SW 1271 (cell line): ENCODE measurements at places on chromosomes 6 and 20.

GRCh38 chr6:52209770-52210169 lies 23.6 kb downstream of the IL17A start:
- no peak for DNase-seq

DNA sequence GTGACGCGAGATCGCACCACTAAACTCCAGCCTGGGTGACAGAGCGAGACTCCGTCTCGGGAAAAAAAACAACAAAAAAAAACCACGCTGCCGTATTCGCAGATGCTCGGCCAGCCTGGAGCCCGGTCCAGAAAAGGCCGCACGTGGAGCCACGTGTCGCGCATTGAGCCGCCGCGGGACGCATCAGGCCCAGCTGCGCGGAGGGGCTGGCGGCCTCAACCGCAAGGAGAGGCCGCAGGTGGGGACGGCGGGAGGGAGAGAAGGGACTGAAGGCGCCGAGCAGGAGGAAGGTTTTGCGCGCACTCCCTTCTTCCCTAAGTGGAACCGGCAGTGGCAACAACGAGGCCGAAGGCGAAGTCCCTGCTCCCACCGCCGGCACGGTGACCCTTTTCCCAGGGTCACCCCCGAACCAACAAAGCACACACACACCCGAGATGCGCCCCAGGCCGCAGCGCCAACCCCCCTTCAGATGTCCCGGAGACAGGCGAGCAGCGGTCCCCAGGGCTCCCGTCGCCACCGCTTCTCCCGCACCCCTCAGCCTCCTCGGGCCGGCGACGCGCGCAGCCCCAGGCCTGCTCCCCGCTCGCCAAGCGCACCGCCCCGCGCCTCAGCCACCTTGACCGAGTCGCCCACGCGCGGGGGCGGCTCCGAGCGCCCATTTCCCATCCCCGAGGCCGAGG lies 681 bp downstream of the SYCP2 start:
- DNase-seq, result no peak

GRCh38 chr6:23561732-23562131 lies 564.3 kb upstream of the NRSN1 start:
- DNase-seq, result no peak

DNA sequence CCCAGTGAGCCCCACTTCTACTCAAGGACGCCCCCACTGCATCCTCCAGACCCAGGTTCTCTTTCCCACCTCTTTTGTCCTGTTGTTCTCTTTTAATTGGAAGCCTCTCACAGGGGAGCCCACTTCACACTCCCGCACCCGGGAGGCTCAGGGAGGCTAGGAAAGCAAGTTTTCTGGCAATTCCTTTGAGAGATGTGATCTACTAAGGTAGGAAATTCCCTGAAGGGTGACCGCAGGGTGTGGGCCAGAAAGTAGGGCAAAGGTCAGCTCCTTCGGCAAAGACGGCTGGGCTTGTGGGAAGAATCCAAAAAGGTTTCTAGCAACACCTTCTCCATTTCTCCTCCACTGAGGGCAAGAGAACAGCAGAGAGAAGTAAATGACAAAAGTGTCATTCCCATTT lies 98.1 kb upstream of the PTPN1 start:
- DNase-seq, result no peak

GRCh38 chr6:117951783-117952182 lies 44.7 kb downstream of the SLC35F1 start:
- DNase-seq, result no peak

GRCh38 chr6:83019741-83020140 lies 45.9 kb downstream of the UBE3D start:
- DNase-seq, result no peak

DNA sequence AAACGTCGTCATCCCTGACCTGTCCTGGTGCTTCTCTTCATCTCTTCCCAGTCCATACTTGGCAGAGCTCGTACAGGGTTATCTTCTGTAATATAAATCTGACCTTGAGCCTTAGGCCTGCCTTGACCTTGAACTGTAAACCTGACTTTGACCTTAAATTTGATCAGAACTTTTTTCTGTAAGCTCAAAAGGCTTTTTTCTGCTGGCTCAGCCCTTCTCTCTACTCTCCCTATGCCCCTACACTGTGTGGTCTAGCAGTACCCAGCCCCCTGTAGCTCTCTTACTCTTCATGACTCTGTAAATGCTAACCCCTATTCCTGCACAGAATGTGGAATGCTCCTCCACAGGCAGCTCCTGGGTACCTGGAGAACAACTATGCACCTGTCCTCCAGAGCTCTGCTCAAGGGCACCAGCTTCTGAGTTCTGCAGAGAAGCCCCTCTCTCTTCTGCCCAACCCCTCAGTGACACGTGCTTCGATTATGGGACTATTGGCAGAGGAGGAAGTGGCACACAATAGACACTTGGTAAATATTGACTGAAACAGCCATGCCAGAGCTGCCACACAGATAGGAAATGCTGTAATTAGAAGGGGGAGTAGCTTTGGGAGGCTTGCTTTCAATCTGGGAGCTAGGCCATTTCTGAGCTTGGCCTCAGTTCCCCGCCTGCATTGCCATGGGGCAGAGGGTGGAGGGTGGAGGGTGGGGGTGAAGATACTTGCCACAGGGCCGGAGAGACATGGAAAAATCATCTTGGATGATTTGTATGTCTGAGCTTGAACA lies 15.4 kb downstream of the SNPH start:
- no peak for DNase-seq

DNA sequence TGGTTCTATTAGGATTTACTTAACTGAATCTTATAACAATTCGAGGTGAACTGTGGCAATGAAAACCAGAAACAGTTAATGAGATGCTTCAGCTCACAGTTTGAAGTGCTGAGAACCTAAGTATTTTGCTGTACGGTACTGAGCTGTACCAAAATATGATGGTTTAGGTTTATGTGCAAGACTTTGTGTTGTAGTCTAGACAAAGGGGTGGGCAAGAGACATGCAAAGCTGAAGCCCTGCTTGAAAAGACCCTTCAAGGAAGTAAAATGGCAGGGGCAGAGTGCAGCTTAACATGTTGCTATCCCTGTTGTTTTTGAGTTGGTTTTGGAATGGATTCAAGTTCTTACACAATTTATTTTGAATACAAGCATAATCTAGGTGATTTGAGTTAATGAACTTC lies 54.0 kb downstream of the RNF182 start:
- no peak for DNase-seq

- no peak for DNase-seq
Observed at GRCh38 chr20:57399587-57400155, 8.5 kb downstream of the RBM38 start.

- DNase-seq, result no peak
Observed at GRCh38 chr20:37711994-37712964, 18.4 kb downstream of the CTNNBL1 start.

DNA sequence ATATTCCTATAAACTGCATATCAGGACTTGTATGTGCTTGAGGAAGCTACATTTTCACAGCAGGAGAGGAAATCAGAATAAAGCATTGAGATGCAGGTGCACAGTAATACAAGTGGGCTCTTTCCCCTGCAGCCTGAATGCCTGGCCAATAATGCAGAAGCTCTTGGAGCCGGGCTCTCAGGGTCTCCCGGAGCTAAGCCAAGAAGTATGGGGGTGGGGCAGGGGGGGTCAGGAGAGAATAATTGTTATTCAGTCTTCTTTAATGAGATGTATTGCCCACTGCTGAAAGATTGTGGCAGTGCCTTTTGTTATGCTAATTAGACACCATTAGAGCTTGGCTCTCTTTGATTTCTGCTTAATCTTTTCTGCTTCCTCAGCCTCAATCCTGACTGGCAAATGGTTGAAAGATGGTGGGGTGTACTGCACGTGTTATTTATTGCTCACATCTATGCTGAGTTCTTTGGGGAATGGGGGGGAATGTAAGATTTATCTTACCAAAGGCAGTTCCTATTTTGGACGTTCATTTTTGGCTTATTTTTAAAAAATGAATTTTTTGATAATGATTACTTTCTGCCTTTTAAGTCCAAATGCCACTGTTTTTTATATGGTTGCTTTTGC lies 407.6 kb upstream of the SOX4 start:
- no peak for DNase-seq

DNA sequence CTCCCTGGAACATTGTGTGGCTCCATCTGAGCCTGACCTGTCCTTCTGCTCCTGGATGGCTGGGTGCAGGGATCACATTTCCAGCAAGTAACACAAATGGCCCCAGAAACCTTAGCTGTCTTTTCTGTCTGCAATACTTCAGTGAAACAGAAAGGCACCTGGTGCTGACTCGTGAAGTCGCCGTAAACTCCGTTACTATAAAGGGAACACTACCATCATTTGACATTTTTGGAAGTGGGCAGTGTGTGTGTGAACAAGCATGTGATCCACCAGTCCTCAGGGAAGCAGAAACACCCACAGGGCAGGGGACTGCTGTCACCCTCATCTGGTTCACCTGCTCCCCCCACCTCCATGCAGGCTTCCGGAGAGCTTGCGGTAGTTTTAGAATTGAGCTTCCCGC lies 23.9 kb downstream of the SERPINB6 start:
- DNase-seq, result no peak

DNA sequence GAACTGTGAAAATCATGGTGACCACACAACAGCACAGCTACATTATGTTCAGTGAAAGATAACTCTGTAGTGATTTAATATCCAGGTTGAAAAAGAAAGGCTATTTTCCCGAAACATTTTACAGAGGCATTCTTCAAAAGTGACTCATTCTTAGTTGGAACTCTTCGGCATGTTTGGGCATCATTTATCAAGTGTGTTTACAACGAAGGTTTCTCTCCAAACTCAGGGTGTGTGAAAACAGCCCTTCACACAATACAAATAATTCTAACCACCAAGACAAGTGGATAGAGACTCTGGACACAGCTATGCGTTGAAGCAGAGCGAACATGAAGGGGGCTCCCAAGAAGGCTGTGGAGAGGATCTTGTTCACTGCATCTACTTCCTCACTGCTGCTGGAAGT lies 57.6 kb downstream of the CBLN4 start:
- no peak for DNase-seq

GRCh38 chr6:105321728-105322127 lies 81.2 kb downstream of the PREP start:
- no peak for DNase-seq

DNA sequence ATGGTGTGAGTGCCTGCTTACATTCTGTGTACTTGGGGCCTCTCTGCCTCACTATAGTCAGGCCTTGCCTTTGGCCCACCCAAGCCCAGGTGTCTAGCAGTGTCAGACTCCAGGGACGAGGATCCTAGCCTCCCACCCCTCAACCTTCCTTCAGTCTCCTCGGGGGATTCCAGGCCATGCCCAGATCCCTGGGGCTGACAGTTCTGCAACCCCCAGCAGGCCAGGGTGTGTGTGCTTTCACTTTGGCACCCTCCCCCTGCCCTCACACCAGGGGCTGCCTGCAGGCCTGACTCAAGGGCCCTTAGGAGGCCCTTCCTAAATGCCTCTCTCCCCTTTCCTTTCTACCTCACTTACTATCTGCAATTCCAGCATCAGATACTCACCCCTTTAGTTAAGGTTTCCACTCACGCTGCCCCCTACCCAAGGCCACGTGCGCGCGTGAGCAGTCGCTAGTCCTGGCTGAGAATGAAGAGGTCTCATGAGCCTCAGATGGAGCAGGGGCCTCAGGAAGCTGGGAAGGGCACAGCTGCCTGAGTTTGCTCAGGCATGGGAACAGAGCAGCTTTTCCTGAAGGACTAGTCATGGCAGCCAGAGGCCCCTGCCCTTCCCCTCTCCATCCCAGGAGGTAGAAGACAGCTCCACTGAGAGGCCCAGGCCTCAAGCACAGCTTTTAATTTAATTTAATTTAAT lies 859 bp upstream of the CLPS start:
- DNase-seq, result no peak

GRCh38 chr20:53002786-53003185 lies 30.6 kb downstream of the TSHZ2 start:
- no peak for DNase-seq

GRCh38 chr20:34396408-34396807 lies 33.3 kb downstream of the ITCH start:
- DNase-seq, result no peak

GRCh38 chr6:108001696-108002231 lies 43.8 kb upstream of the SEC63 start:
- DNase-seq, result no peak

- no peak for DNase-seq
Observed at GRCh38 chr6:1136415-1136774, 175.5 kb upstream of the FOXQ1 start.

DNA sequence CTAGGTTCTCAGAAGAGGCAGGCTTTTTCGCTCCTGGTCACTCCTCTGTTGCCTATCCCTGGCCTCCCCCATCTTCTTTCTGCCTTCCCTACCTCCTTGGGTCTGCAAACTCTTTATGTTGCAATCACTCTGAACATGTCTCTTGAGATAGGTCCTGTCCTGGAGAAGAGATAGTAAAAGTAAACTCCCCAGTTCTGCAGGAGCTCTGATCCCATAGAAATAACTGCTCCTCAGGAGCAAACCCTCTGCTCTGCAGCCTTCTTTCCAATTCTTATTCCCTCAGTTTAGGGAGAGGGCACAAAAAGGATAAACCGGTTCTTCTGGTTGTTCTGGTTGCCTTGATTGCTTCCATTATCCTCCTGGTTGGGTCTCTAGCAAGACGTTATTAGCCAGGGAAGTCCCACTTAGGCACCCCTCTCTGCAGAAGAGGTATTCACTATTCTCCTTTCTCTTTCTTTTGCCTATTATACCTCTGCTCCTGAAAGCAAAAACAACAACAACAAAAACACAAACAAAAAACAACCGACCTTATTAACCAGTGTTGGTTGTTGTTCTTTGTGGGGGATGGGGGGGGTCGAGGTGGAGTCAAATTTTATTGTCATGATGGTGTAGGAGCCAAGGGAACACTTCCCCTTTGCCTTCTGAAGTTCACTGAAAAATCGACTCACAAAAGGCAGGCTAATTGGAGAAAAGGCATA lies 973 bp downstream of the TRIM38 start:
- DNase-seq, result no peak

GRCh38 chr6:108654465-108655106 lies 93.9 kb downstream of the FOXO3 start:
- DNase-seq, result no peak

DNA sequence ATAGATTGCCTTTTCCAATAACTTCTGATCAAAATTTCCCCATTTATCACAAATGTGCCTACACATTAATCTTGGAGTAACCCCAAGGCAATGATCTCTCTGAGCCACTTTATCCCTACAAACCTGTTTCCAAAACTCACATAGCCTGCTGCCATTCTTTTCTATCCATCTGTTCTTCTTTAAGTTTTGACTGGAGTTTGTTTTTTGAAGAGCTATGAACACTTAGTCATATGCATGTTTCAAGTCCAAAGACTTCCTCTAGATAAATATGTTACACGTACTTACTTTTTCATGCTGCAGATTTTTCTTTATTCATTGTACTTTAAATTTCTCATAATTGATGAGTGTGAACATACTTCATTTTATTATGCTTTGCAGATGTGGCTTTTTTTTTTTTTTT lies 488.9 kb upstream of the CITED2 start:
- DNase-seq, result no peak

GRCh38 chr6:35343835-35344550 lies 1.6 kb downstream of the PPARD start:
- no peak for DNase-seq
